ENCODE measurements at places on chromosomes 5 and 9.
A peak's percentile ranks its signal among the peaks of the same experiment; 100 is the strongest.

DNA sequence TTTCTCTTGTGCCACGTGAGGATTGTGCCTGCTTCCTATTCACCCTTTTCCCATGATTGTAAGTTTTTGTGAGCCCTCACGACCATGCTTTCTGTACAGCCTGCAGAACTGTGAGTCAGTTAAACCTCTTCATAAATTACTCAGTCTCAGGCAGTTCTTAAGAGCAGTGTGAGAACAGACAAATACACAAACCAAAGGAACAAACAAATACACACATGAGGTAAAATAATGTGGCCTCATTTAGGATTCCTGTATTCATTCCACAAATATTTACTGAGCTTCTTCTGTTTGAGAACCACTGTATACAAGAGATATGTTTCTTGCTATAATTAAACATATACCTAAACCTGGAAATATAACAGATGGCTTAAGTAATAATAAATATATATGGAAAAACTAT, 760.3 kb downstream of the CDH9 start:
- DNase-seq = no peak

- no peak for DNase-seq
Measured at GRCh38 chr5:119743927-119744326, 114.6 kb downstream of the FAM170A start.

DNA sequence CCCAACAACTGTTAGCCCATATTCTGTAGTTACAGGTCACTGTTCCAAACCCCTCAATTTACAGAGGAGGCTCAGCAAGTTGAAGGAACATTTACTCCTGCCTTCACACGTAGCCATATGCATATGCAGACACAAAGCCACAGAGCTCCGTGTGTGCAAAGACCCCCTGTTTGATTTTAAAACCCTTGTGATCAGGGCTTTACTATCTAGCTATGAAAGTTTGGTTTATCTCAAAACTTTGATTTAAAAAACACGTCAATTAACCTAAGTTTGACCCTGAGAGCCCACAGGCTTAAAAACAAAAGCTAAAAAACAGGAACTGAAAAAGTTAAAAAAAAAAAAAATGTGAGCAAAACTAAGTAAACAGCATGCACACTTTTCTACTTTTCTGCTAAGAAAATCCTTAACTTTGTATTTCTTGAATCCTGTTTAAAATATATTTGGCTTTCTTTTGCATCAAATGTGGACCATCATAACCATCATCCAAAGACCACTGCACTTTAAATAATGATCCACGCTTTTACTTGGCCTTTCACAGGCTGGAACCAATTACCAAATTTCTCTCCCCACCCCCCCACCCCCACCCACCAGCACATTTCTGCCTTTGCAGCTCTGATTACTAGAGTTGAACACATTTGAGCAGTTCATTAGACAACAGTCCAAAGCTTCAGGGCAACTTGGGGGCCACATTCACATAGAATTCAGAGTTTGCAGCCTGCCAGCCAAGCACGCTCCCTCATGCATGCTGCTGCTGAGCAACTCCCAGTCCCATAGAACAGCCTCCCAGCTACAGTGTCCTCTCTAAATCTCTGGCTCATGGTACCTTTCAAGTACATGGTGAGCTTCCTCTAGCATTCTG, 128.8 kb upstream of the MAP3K1 start:
- DNase-seq = no peak

DNA sequence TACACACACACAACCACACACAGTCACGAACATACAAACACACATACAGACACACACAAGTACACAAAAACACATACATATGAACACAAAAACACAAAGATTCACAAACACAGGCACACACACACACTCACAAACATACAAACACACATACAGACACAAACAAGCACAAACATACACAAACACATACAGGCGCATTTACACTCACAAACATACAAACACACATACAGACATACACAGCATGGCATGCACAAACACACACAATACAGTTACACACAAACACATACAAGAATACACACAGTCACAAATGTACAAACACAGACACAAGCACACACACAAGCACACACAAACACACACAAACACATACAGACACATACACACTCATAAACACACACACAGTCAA, 247.9 kb downstream of the TENT4A start:
- no peak for DNase-seq

GRCh38 chr9:89207026-89207425, 28.4 kb upstream of the SHC3 start:
- no peak for DNase-seq

DNA sequence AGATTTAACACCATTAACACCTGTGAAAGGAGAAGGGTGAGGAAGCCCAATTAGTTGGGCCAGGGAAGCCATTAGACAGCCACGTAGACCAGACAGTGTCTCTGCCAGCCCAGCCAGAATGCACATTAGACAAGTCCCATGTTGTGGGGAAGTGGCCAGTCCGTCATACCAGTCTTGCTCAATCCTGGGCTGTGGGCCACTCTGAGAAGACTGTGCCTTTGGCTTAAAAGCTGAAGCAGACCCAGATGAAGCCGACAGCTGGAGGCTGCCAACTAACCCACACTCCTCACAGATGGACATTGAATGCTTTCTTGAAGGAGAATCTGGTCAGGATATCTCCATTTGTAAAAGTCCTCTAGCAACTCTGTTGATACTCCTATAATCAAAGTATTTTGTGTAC, 128.5 kb downstream of the CHSY3 start:
- DNase-seq = no peak

- no peak for DNase-seq
Measured at GRCh38 chr9:76699971-76700370, 64.3 kb upstream of the PCA3 start.

- no peak for DNase-seq
Measured at GRCh38 chr5:149490599-149491485, 60.4 kb downstream of the CSNK1A1 start.

DNA sequence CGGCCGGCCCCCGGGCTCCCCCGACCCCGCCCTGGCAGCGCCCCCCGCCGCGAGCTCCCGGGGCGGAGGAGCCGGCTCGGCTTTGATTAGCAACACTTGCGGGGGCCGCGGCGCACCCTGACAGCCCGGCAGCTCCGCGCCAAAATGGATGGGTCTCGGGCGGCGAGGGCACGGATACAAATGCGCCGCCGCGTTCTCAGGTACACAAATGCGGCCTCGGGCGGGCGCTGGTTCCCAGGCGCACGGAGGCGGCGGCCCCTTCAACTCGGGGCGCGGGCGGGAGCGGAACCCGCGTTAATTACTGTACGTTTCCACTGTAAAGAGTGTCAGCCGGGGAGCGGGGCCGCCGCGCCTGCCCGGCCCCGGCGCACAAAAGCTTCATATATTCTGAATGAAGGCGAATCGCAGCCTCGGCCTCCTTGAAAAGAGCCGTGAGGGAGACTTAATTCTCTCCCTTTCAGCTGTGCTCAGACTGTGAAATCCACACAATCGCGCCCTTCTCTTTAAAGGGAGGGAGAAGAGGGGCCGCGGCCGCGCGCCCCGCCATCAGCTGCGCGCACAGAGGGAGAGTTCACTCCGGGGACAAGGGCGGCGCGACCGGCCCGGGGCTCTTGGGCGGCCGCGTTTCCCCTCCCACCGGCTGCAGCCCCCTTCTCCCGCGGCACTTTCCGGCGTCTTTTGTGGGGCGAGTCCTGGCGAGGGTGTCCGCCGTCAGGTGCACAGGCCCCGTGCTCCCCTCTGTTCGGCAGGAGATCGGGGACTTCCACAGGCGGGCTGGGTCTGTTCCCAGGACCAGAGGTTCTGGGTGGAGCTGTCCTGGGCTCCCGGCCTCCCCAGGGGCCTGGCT, 27.0 kb downstream of the MSX2 start:
- peak; percentile 74 for DNase-seq

DNA sequence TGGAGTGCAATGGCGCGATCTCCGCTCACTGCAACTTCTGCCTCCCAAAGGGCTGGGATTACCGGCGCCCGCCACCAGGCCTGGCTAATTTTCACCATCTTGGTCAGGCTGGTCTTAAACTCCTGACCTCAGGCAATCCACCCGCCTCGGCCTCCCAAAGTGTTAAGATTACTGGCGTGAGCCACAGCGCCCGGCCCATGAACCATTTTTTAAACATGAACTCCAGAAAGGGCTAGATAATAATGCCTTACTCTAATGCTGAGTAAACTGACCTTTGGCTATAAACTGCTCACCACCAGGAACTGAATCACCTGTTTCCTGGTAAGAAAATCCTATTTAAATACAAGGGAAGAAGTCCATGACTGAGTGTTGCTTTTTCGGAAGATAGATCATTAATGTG, 23.2 kb upstream of the DAB2 start:
- DNase-seq = no peak

DNA sequence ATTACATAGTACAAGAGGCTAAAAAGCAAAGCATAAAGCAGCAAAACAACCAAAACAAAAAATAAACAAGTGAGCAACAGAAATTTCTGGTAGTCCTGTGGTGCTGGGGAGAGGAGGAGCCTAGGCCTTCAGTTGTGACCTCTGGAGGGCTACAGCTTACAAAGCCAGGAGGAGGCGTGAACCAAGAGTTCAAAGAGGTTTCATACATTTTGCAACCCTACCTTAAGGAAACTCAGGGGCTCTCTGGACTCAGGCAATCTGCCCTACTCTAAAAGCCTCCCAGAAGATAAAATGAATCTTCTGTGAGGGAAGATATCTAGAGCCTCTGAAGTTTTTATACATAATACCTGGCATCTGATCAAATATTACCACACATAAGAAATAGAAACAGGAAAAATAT, 187.4 kb downstream of the AGTPBP1 start:
- no peak for DNase-seq

DNA sequence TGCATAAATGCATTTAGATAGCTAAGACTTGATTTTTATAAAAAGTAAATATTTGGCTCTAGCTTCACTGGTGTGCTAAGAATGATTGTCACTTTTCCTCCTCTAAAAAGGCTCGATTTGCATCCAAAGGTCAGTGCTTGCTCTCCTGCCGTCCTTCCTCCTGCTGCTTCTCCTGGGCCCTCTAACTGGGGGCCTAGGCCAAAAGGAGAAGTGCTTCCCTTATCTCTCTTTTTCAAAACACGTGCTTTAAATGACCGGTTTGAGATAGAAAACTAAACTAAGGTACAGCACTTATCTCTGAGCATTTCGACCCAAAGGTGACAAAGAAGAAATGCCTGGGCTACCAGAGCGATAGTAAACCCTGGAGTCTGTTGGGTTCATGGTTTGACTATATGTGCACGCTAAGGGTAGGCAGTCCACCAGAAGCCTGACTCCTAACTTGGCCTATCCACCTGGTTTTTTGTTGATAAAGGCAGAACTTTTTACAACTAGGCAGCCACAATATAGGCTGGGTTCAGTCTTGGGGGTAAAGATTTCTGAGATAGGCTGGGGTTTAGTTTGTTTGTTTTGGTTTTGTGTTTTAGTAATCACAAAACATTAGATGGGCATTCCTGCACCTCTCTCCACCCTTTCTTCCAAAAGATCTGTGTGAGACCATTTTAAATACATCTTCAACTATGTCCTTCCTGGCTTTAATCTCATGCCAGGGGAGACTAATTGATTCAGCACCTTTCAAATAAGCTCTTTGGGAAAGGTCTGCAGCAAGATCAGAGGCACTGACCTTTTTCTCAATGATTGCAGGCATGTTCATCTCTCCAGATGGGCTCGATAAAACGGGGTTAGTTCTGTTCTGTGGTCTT, 3.8 kb downstream of the NR2F1-AS1 start:
- no peak for DNase-seq

GRCh38 chr5:35195472-35195852, 34.8 kb downstream of the PRLR start:
- no peak for DNase-seq
